Urinary bladder (tissue), 4 donors: ENCODE measurements at places on chromosomes 12 and 14. TPM values are rescaled to one million over a fixed set of nuclear protein-coding genes. Genes with fewer than 3 reads are reported as not detected.

GRCh38 chr14:96816281-96816680 lies 19.1 kb downstream of the VRK1 start:
- DNase-seq = no peak

- no peak for DNase-seq
Measured at GRCh38 chr12:1852076-1852475, 31.7 kb downstream of the LRTM2 start.

GRCh38 chr14:101906645-101907044 lies 57.7 kb upstream of the DYNC1H1 start:
- DNase-seq = no peak

- DNase-seq = no peak
Measured at GRCh38 chr12:121366063-121366459, 13.8 kb upstream of the ANAPC5 start.

- DNase-seq = no peak
Measured at GRCh38 chr12:131833896-131834641, 5.9 kb downstream of the MMP17 start.

DNA sequence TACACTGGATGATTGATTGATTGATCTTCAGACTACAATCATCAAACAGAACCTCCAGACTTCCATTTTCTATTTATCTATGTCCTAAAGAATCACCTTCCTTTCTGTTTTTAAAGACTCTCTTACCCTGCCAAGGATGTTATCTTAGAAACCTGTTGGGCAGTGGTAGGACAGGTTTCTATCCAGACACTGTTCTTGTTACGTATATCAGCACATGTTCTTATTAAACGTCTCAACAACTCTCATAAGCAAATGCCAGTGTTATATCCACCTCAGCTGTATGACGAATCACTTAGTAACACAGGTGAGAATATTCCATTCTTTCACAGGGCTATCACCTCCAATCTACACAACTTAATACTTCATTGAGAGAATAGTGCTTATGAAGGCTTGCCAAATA lies 40.2 kb upstream of the RPL10L start:
- DNase-seq = peak; percentile 1

DNA sequence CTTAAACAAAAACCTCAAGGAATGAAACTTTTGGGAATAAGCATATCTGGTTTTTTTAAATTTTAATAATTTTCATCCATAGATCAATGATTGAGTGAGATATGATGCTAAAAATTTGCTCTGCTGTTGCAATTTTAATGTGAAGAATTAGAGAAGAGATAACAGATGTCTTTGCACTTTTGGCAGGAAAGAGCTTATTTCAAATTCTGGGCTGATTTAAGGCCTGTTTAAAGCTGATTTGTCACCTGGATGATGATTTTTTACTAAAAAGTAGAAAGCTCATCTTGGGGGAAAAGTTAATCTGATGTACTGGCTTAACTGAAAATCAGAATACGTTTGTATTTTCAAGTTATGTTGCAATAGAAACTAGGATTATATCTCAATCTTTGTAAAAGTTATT lies 268.9 kb upstream of the NOVA1 start:
- DNase-seq = no peak

DNA sequence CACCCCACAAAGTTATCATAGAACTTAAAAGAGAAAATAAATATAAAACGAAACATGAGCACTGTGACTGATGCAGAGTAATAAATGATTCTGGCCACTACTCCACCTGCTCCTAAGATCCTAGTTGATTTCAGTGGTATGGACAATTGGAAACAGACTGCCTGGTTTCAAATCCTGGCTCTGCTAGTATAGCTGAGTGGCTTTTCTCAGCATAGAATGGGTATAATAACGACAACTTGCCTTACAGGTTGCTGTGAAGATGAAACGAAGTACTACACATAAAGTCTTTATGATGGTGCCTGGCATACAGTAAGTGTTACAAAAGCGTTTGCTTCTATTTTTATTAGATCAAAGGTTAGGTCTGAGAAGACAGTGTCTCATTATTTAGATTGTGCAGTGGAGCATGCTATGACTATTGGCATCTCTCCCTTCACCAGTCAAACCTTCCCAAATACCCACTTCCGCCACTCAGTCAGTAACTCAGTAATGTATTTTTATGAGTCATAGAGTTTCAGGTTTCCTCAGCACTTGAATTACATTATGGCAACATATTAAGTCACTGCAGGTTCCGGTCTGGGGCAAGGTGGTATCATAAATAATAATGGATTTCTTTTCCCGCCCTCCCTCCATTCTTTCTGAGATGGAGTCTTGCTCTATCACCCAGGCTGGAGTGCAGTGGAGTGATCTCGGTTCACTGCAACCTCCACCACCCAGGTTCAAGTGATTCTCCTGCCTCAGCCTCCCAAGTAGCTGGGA lies 29.7 kb upstream of the NR2C1 start:
- DNase-seq = no peak

DNA sequence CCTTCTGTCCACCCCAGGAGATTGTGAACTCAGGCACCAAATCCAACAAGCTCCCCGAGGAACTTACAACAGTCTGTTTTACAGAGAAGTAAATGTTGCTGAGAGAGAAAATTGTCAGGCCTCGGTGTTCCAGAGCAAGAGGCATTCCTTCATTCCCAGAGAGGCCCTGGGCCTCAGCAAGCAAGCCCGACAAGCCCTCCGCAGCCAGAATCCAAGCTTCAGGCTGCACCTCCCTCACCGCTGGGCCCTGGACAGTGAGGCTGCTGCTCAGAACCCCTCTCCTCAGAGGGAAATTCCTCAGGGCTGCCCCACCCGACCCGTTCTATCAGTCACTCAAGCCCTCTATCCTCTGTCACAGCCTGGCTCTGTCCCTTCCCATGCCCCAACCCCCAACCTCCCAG lies 56.4 kb downstream of the ZFP36L1 start:
- no peak for DNase-seq

DNA sequence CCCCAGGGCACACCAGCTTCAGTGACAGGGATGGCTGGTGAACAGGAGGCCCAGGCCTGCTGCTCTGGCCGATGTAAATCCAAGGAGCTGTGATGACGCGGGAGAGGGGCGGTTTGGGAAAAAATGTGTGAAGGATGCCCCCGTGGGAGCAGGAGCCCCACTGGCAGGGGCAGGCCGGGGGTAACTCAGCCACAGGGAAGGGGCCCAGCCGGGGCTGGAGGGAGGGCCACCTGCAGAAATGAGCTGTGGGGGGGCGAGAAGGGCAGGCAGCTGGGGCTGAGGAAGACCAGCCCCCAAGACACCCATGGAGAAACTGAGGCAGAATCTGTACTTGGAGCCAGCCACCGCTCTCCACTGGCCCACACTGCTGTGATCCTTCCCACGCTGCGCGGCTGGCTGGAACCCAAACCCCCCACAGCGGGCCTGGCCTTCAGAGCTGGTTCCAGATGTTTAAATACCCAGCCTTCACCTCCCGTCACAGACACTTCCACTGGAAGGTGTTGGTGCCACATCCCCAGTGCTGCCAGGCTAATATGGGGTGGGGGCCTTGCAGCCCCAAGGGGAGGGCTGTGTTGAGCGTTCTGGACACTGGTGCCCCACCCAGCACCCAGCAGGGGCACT lies 28.5 kb upstream of the ANKRD9 start:
- DNase-seq = no peak

GRCh38 chr14:50529288-50530179 lies 2.8 kb downstream of the MAP4K5 start:
- DNase-seq = no peak

GRCh38 chr14:63893701-63894458 lies 41.1 kb downstream of the SYNE2 start:
- DNase-seq = peak; percentile 71

DNA sequence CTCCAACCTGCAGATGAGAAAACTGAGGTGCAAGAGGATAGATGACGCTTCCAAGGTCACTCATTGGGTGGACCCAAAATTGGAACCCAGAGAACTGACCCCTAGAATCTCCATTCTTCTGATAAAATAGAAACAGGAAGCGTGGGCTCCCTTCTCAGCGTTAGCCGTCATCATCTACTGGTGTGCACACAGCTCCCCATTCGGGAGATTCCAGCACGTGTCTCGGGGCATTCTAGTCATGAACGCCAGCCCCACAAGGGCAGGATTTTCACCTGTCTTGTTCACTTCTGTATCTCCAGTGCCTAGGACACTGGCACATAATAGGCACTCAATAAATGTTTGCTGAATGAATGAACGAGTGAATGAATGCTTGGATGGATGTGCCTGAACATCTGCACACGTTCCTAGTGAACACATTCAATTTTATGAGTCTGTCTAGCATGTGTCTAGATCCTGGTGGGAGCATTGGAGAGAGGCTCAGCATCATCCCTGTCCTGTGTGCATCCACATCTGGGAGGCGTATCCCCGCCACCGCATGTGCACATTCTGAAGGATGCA lies 30.5 kb downstream of the RASAL1 start:
- no peak for DNase-seq

- no peak for DNase-seq
Measured at GRCh38 chr14:104778694-104779331, 16.7 kb downstream of the AKT1 start.

- no peak for DNase-seq
Measured at GRCh38 chr14:67666750-67667449, 7.5 kb downstream of the VTI1B start.

DNA sequence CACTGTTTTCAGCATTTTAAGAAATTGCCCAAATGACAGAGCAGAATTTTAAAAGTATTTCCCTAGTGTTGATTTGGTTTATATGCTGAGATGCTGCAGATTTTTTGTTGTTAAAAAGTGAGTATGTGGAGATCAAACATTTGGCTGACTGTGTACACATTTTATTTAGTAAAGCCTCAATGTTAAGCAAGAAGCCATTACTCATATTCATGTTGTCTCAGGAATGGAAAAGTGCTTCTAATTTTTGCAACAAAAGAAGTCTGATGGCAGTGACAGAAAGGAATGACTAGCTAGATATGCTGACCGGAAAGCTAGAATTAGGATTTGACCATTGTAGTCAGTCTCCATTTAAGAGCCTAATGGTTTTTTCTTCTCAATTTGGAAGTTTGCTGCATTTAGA lies 22.5 kb downstream of the SLC38A6 start:
- DNase-seq = no peak

GRCh38 chr14:68935761-68936214 lies 43.3 kb downstream of the ACTN1 start:
- DNase-seq = no peak

GRCh38 chr14:91858536-91859275 lies 8.6 kb downstream of the TC2N start:
- DNase-seq = no peak

DNA sequence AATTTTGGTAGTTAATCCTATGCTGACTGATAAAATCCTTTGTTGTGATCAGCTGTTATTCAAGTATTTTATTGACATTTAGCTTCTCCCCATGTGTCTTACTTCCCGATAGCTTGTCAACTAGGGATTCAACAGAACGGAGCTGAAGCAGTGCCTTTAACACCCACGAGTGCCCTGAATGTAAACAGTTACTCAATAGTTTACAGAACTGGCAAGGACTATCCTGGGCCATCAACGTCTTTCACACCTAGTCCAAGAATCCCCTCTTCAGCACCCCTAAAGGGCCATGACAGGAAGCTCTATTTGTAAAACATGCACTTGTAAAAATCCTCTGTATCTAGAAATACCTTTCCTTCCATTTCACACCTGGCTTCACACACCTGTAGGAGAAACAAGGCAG lies 45.3 kb downstream of the SETD3 start:
- no peak for DNase-seq

DNA sequence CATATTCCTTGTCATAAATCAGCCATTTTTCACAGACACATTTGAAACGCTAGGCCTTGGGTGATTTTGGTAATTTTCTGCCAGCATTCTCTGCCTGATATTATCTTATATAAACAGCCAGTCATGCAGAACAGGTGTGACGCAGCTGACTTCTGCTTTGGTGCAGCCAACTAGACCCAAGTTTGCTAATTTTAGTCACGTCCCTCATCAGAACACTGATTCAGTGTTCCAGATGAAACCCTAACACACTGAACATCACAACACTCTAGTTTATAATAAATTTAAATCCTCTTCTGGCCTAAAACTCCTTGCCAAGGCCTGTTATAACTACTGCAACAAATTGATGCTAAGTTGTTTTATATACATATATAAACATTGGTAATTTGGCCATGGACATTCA lies 386.1 kb downstream of the SEC23A start:
- no peak for DNase-seq

DNA sequence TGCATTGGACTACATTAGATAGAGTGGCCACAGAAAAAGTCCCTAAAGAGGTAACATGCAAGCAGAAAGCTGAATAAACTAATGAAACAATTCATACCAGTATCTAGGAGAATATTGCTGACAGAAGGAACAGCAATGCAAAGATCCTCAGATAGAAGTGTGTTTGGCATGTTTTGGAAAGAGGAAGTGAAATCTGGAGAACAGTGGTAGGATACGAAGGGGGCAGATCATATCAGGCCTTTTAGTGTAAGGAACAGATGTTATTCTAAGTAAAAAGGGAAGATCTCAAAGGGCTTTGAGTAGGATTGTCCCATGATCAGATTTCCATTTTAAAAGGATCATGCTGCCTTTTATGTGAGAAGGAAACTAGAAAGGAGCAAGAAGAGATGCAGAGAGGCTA lies 342.9 kb downstream of the PAWR start:
- DNase-seq = no peak

DNA sequence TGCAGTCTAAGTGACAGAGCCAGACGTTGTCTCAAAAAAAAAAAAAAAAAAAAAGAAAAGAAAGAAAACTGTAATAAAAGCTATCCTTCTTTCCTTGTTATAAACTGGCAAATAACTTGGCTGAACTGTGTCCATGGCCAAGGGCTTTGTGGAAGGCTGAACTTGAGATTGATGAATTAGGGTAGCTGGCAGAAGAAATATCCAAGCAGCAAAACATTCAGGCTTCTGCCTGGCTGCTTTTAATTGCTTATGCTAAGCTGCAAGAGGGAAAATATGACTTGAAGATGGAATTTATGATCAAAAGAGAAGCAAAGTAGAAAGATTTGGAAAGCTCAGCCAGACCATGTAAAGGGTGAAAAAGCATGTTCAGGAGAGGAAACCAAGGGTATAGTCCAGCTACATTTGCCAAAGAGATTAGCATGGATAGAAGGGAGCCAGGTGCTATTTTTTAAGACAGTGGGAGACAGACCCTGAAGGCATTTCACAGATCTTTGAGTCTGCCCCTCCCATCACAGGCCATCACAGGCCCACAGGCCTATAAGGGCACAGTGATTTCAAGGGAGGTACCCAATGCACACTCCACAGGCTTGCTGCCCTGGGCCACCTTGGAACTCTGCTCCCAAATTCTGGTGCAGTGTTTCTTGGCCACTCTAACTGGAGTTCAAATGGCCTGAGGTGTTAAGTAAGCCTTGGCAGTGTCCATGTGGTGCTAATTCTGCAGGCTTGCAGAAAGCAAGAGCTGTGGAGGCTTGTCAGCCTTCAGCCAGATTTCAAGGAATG lies 226.0 kb downstream of the AEBP2 start:
- no peak for DNase-seq

Gene SIX6
- not detected for total RNA-seq

Gene MANSC4
- total RNA-seq = not detected

Gene RNASE3
- total RNA-seq = not detected

Gene VPS33A
- 17.0 TPM for total RNA-seq

Gene PLEKHD1
- total RNA-seq = 0.11 TPM

Gene ACRBP
- 1.1 TPM for total RNA-seq

Gene SERPINA6
- not detected for total RNA-seq

Gene APOLD1
- total RNA-seq = 27.0 TPM

Gene FGF23
- not detected for total RNA-seq

Gene FKBP3
- 53.9 TPM for total RNA-seq

Gene NGB
- total RNA-seq = not detected

Gene PLA2G1B
- 0.90 TPM for total RNA-seq

Gene KRT74
- not detected for total RNA-seq

Gene ZC3H10
- 4.6 TPM for total RNA-seq
